ENCODE measurements at places on chromosomes 7 and 10. TPM values are rescaled to one million over a fixed set of nuclear protein-coding genes. Genes with fewer than 3 reads are reported as not detected.

- no peak for ATAC-seq
Measured at GRCh38 chr10:36416513-36416912, 708.9 kb upstream of the ANKRD30A start.

DNA sequence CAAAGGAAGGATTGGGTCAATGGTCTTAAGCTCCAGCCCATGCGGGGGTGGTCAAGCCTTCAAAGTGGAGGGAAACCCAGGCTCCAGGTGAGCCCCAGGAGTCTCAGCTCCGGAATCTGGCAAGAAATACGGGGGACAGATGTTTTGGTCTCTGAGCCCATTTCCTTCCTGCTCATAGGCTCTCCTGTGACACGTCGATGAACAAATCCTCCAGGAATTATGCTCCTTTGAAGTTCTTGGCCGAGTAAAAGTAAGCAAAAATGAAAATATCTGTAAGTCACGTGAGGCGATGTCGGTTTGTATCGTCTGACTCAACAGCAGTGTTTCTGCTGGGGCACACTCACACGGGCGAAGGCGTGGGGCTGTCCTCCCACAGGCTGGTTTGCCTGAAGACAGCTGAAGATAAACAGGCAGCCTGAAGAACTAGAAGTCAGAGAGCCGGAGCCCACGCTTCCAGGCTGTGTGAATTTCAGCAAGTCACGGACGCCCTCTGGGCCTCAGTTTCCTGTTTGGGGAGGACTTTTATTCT lies 52.6 kb upstream of the SMNDC1 start:
- ATAC-seq, result peak; percentile 6

GRCh38 chr10:14592566-14592965 lies 182.1 kb downstream of the FAM107B start:
- peak; percentile 13 for ATAC-seq

EPHA1 gene
- 0.71 TPM for total RNA-seq

DNA sequence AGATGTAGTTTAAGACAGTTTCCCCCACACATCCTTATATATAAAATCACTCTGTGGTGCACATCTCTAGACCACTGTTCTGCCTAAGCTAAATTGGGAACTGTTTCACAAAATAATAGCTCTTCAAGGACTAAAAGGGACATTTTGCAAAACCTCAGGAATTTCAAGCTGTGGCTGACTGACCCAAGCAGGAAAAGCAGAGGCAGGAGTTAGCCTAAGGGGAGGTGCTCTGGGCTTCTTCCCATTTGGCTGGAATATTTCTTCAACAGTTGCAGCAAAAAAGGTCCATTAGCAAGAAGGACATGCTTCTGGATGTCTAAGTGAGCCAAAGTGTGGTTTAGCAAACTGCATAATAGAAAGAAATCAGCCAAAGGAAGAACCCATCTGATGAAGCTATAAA lies 551.2 kb upstream of the ANKRD30A start:
- ATAC-seq, result no peak

- no peak for ATAC-seq
Measured at GRCh38 chr7:142053988-142054387, 57.5 kb upstream of the MGAM2 start.

BMI1 gene
- 65.6 TPM for total RNA-seq

- no peak for ATAC-seq
Measured at GRCh38 chr10:99450156-99450555, 19.7 kb upstream of the GOT1 start.

IFIT1 gene
- total RNA-seq, result 1.5 TPM
